ENCODE measurements at places on chromosomes 5 and 9. TPM values are rescaled to one million over a fixed set of nuclear protein-coding genes. Genes with fewer than 3 reads are reported as not detected.

The CTNND2 gene
- 6.0 TPM for total RNA-seq

The SLC36A2 gene
- not detected for total RNA-seq

The CARTPT gene
- total RNA-seq: not detected

The HNRNPA0 gene
- 21.7 TPM for total RNA-seq

The MGAT1 gene
- total RNA-seq: 241 TPM

The CLTB gene
- 75.8 TPM for total RNA-seq

- no peak overlapping the region for H3K27ac ChIP-seq
- H3K4me1 ChIP-seq: peaks cover 34% of the 10 kb centered on the region
- H3K27me3 ChIP-seq: no peaks in the 10 kb centered on the region
- DNase-seq: no peak
- H3K36me3 ChIP-seq: no peaks in the 10 kb centered on the region
- no peak overlapping the region for H3K4me3 ChIP-seq
Observed at GRCh38 chr5:16855485-16855884, 80.6 kb downstream of the MYO10 start.

GRCh38 chr5:68709239-68709638 lies 384.6 kb upstream of the SLC30A5 start:
- H3K27me3 ChIP-seq: no peaks in the 10 kb centered on the region
- no peaks in the 10 kb centered on the region for H3K4me1 ChIP-seq
- no peak for DNase-seq
- no peak overlapping the region for H3K4me3 ChIP-seq

- DNase-seq: no peak
- no peak overlapping the region for H3K4me3 ChIP-seq
- H3K27me3 ChIP-seq: no peaks in the 10 kb centered on the region
- H3K27ac ChIP-seq: no peak overlapping the region
- peaks cover 91% of the 10 kb centered on the region for H3K4me1 ChIP-seq
Observed at GRCh38 chr5:143350751-143351602, 52.5 kb downstream of the NR3C1 start.

DNA sequence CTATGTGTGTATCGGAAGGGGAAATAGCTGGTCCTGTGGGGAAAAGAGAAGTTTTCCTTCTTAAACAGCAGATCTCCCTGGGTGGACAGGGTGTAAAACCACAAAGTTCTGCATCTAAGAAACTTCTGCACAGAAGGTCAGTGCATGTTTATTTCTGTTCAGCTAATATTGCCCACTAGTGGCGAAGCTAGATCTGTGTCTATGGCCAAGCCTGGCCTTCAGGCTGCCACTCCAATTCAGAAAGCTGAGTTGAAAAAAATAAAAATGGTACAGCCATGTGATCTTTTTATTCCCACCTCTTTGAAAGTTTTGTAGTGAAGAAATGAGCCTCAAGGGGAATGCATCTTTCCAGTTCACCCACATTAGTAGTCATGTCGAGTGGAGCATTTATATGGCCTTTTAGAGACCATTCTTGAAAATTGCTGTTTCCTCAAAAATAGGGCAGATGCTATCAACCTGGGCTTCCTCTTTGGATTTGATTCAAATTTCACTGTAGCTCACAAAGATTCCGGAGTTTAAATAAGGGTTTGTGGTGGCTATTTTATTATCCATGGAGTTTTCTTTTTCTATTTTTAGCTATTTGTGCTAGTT lies 488.0 kb downstream of the PRELID2 start:
- no peaks in the 10 kb centered on the region for H3K36me3 ChIP-seq
- H3K27ac ChIP-seq: no peak overlapping the region
- H3K4me1 ChIP-seq: no peaks in the 10 kb centered on the region

- no peak overlapping the region for H3K4me3 ChIP-seq
- no peak overlapping the region for H3K27ac ChIP-seq
- H3K4me1 ChIP-seq: no peaks in the 10 kb centered on the region
- H3K27me3 ChIP-seq: no peaks in the 10 kb centered on the region
- DNase-seq: no peak
Observed at GRCh38 chr9:29439961-29440360, 1866.7 kb upstream of the C9orf72 start.

DNA sequence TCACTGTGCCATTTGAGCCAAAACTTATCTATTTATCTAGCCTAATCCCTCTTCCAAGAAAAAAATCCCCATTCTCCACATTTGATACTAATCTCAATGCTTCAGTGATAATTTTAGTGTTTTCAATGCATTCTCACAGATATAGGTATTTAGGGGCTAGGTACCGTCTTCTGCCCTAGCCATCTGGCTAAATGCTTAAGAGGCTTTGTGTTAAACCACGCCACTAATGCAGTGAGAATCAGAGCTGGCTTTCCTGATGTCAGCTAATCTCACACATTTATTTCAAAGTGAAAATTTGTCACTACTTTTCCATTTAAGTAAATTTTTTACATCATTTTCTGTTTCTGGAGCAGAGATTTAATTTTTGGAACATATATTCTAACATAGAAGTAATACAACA lies 479.7 kb downstream of the MAN2A1 start:
- no peak overlapping the region for H3K27ac ChIP-seq
- no peaks in the 10 kb centered on the region for H3K27me3 ChIP-seq
- no peaks in the 10 kb centered on the region for H3K4me1 ChIP-seq
- H3K36me3 ChIP-seq: no peaks in the 10 kb centered on the region
- H3K4me3 ChIP-seq: no peak overlapping the region

GRCh38 chr9:118721923-118722322 lies 647.3 kb downstream of the BRINP1 start:
- no peak overlapping the region for H3K4me3 ChIP-seq
- no peak overlapping the region for H3K27ac ChIP-seq
- H3K4me1 ChIP-seq: no peaks in the 10 kb centered on the region
- no peak for DNase-seq
- H3K36me3 ChIP-seq: no peaks in the 10 kb centered on the region

DNA sequence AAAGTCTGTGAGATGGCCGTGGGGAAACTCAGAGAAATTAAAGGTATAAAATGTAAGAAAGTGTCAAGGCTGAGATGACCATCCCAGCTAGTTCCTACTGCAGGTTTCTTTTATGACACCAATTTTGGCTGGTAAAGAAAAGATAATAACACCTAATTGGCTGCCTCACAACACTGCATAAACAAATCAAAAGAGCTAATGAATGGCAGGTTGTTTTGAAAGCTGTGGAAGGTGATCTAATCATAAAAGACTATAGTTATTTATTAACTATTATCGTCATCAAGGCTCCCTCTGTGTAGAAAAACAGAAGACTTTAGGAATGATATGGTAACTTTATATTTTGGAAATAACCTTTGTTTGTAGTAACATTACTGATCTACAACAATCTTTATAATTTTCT lies 3.5 kb upstream of the SPINK5 start:
- DNase-seq: no peak
- H3K36me3 ChIP-seq: no peaks in the 10 kb centered on the region
- H3K4me3 ChIP-seq: no peak overlapping the region
- no peaks in the 10 kb centered on the region for H3K4me1 ChIP-seq
- no peak overlapping the region for H3K27ac ChIP-seq
- H3K27me3 ChIP-seq: no peaks in the 10 kb centered on the region

GRCh38 chr9:14043483-14043882 lies 270.5 kb downstream of the NFIB start:
- H3K27me3 ChIP-seq: no peaks in the 10 kb centered on the region
- H3K4me1 ChIP-seq: no peaks in the 10 kb centered on the region
- H3K27ac ChIP-seq: no peak overlapping the region

GRCh38 chr5:25006734-25007133 lies 362.0 kb upstream of the CDH10 start:
- H3K27me3 ChIP-seq: no peaks in the 10 kb centered on the region
- H3K27ac ChIP-seq: no peak overlapping the region
- no peaks in the 10 kb centered on the region for H3K36me3 ChIP-seq
- no peak overlapping the region for H3K4me3 ChIP-seq
- no peaks in the 10 kb centered on the region for H3K4me1 ChIP-seq
- no peak for DNase-seq

DNA sequence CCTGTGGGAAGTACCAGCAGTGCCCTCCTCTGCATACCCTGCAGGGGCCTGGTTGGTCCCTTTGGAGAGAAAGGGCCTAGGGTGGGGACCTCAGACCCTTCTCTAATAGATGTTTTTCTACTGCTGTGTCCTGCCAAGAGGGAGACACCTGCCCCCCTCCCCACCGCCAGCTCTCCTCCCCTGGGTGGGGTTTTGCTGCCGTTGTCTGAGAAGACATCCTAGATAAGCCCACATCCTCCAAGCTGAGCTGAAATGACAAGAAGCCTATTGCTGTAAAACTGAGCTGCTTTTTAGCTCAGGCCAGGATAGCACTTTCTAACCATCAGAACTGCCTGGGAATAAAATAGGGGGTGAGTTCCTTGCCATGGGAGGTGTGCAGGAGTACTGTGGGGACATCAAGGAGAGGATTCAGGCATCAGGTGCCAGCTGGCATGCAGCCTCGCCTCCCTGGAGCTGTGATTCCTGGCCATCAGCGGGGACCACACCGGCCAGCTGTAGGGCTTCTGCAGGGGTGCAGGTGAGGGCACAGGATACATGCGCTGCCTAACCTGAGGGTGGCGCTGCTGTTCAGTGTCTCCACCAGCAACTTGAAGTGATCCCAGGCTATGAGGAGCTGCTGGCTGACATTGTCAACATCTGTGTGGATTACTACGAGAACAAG lies 37.9 kb downstream of the CYFIP2 start:
- H3K4me1 ChIP-seq: no peaks in the 10 kb centered on the region
- H3K27ac ChIP-seq: no peak overlapping the region
- H3K4me3 ChIP-seq: no peak overlapping the region
- peaks cover 28% of the 10 kb centered on the region for H3K36me3 ChIP-seq
- H3K27me3 ChIP-seq: no peaks in the 10 kb centered on the region

- H3K4me1 ChIP-seq: no peaks in the 10 kb centered on the region
- no peaks in the 10 kb centered on the region for H3K27me3 ChIP-seq
- no peak for DNase-seq
- no peak overlapping the region for H3K4me3 ChIP-seq
- no peaks in the 10 kb centered on the region for H3K36me3 ChIP-seq
Observed at GRCh38 chr5:113776168-113776567, 262.7 kb downstream of the YTHDC2 start.

DNA sequence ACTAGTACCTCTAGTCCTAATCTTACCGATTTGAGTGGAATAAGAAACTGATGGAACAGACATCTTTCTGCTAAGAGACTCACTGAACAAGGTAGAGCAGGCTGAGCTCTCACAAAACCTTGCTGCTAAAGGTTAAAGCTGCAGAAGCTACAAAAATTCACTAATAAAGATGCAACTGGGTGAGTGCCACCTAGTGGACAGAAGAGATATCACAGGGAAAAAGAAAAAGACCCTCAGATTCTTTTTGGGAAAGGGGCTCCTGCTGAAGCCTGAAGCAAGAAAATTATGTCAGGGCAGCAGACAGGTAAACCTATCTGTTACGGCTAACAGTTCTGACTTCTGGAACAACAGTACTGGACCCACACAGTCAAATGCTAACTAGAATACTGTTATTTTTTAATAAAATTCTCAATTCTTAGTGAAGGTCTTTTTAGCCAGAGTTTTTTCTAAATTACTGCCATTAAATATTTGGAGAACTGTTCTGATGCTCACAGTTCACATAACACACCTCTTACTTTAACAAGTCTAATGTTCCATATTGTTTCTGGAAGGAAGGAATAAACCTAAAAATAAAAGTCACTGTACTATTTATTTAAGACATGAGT lies 51.2 kb downstream of the DIAPH1 start:
- no peaks in the 10 kb centered on the region for H3K27me3 ChIP-seq
- peaks cover 4% of the 10 kb centered on the region for H3K4me1 ChIP-seq
- H3K4me3 ChIP-seq: no peak overlapping the region

DNA sequence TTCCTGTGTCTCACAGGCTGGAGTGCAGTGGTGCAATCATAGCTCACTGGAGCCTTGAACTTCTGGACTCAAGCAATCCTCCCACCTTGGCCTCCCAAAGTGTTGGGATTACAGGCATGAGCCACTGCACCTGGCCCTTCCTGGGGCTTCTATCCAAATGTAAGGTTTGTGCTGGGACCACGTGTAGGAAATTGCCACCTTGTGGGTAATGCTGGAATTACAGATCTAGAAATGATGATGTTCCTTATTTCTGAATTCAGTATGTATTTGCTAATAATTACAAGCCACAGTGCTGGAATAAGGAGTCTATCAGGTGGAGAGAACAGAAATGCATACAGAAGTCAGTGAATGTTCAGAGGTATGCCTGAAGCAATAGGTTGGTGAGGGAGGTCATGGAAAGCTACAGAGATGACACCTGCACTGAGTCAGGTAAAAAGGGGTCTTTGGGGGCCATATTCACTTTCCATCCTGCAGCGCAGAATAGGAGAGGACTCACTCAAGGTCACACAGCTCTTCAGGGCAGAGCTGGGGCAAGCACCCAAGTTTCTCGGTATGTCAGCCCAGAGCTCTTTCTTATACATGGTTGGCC lies 8.8 kb upstream of the IGFBPL1 start:
- H3K4me1 ChIP-seq: peaks cover 5% of the 10 kb centered on the region
- H3K27ac ChIP-seq: no peak overlapping the region
- no peak overlapping the region for H3K4me3 ChIP-seq
- DNase-seq: no peak
- peaks cover 9% of the 10 kb centered on the region for H3K27me3 ChIP-seq
- H3K36me3 ChIP-seq: no peaks in the 10 kb centered on the region

- no peaks in the 10 kb centered on the region for H3K27me3 ChIP-seq
- H3K27ac ChIP-seq: no peak overlapping the region
- no peak overlapping the region for H3K4me3 ChIP-seq
- DNase-seq: no peak
- peaks cover 12% of the 10 kb centered on the region for H3K36me3 ChIP-seq
Observed at GRCh38 chr9:123174079-123174478, 94.3 kb downstream of the STRBP start.

- peaks cover 29% of the 10 kb centered on the region for H3K4me1 ChIP-seq
- H3K27me3 ChIP-seq: no peaks in the 10 kb centered on the region
- no peaks in the 10 kb centered on the region for H3K36me3 ChIP-seq
- H3K4me3 ChIP-seq: no peak overlapping the region
Observed at GRCh38 chr9:129163753-129164152, 14.3 kb downstream of the IER5L start.

GRCh38 chr9:134146774-134147493 lies 11.1 kb downstream of the WDR5 start:
- no peak for DNase-seq
- H3K27me3 ChIP-seq: no peaks in the 10 kb centered on the region
- H3K4me3 ChIP-seq: no peak overlapping the region
- peaks cover 98% of the 10 kb centered on the region for H3K36me3 ChIP-seq
- H3K27ac ChIP-seq: no peak overlapping the region

- no peak overlapping the region for H3K27ac ChIP-seq
- no peak for DNase-seq
- H3K27me3 ChIP-seq: no peaks in the 10 kb centered on the region
Observed at GRCh38 chr5:54828151-54828550, 157.2 kb downstream of the ESM1 start.

GRCh38 chr9:133701321-133701980 lies 36.7 kb downstream of the SARDH start:
- peaks cover 16% of the 10 kb centered on the region for H3K27me3 ChIP-seq
- H3K4me1 ChIP-seq: peaks cover 19% of the 10 kb centered on the region
- H3K4me3 ChIP-seq: no peak overlapping the region
- H3K27ac ChIP-seq: peak overlapping the region; percentile 60

DNA sequence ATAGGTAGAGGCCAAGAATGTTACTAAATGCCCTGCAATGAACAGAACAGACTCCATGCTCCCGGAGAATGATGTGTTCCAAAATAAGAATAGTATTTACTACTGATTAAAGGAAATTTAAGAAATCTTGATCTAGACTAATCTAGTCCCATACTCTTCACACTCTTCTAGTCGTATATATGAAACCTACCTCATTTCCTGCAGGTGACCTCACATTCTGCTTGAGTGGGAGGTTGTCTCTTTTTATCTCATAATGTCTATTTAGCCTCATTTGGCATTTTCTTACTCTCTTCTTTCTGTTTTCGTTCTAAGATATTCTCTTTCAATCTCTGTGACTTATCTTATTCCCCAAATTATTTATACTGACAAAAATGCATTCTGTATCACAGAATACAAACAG lies 9.2 kb upstream of the SHOC1 start:
- no peak overlapping the region for H3K27ac ChIP-seq
- no peak overlapping the region for H3K4me3 ChIP-seq
- no peaks in the 10 kb centered on the region for H3K4me1 ChIP-seq
- no peaks in the 10 kb centered on the region for H3K36me3 ChIP-seq
